ENCODE measurements at places on chromosomes 1 and 21. TPM values are rescaled to one million over a fixed set of nuclear protein-coding genes. Genes with fewer than 3 reads are reported as not detected.

The DYNLT5 gene
- 12.5 TPM for polyA plus RNA-seq

The ADAM30 gene
- not detected for polyA plus RNA-seq

The LIN28A gene
- 0.09 TPM for polyA plus RNA-seq

The AK5 gene
- 1.2 TPM for polyA plus RNA-seq

The COL18A1 gene
- polyA plus RNA-seq: 58.4 TPM

The NID1 gene
- polyA plus RNA-seq: 181 TPM

The PDPN gene
- polyA plus RNA-seq: 49.5 TPM

The AGMAT gene
- polyA plus RNA-seq: 0.67 TPM

The FCRL5 gene
- 0.07 TPM for polyA plus RNA-seq

The DMRTA2 gene
- not detected for polyA plus RNA-seq

The GNG12 gene
- 70.0 TPM for polyA plus RNA-seq

The RNU1-3 gene
- polyA plus RNA-seq: not detected

The SMPDL3B gene
- 10.9 TPM for polyA plus RNA-seq

The GJA8 gene
- not detected for polyA plus RNA-seq

The TFF2 gene
- polyA plus RNA-seq: not detected

The AMY2A gene
- 0.49 TPM for polyA plus RNA-seq

The PTPN7 gene
- polyA plus RNA-seq: 1.4 TPM

The TAS1R3 gene
- 0.88 TPM for polyA plus RNA-seq

The ABCA4 gene
- 1.9 TPM for polyA plus RNA-seq

The RBP7 gene
- 0.99 TPM for polyA plus RNA-seq

The DSCAM gene
- polyA plus RNA-seq: 0.23 TPM

The LYPD8 gene
- polyA plus RNA-seq: not detected

The SLAMF6 gene
- 0.71 TPM for polyA plus RNA-seq

The OPTC gene
- not detected for polyA plus RNA-seq

The ITLN2 gene
- polyA plus RNA-seq: not detected

The KRTAP13-2 gene
- not detected for polyA plus RNA-seq

The MMP23B gene
- 125 TPM for polyA plus RNA-seq

The RCC1 gene
- 48.1 TPM for polyA plus RNA-seq

The LCE6A gene
- polyA plus RNA-seq: not detected

The ARMH1 gene
- polyA plus RNA-seq: 6.6 TPM

The HES3 gene
- not detected for polyA plus RNA-seq

The RIMS3 gene
- 1.8 TPM for polyA plus RNA-seq

The RGSL1 gene
- not detected for polyA plus RNA-seq

The LRRC3 gene
- 6.6 TPM for polyA plus RNA-seq

The AGL gene
- polyA plus RNA-seq: 18.0 TPM

The CFAP141 gene
- 6.5 TPM for polyA plus RNA-seq

The ITPKB gene
- 24.9 TPM for polyA plus RNA-seq

The EMC1 gene
- polyA plus RNA-seq: 52.2 TPM

The SYPL2 gene
- 0.25 TPM for polyA plus RNA-seq

Data from right lung (tissue), 10 donors.